Activated T-cell treated with anti-CD3 and anti-CD28 coated beads, Interleukin-2, amount 50 U/mL, for 48 hours (primary cell): ENCODE measurements at places on chromosomes 12 and 14.

GRCh38 chr12:80857311-80857710 is 80.4 kb downstream of the LIN7A start:
- DNase-seq, result no peak

DNA sequence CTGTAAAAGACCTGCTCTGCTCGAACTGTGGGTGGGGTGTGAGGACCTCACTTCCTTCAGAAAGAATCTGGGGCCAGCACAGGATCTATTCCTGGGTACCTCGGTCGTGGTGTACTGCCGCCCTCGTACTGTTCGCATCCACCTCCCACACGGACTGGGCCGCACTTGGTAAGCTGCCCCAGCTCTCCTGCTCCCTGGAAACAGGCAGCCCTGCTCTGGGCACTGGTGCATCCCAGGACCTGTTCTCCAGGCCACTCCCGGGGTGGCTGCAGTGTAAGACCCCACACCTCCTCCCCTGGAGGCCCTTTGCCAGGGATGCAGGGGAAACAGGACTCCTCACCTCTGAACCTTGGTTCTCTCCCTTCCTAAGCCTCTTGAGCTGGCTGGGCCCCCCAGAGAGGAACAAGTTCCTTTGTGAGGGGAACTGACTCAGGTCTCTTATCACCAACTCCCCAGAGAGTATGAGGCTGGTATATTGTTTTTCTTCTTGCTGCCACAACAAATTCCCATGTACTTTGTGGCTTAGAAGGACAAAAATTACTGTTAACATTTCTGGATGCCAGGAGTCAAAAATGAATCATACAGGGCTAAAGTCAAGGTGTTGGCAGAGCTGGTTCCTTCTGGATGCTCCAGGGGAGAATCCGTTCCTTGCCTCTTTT is 276.5 kb downstream of the NUAK1 start:
- no peak for DNase-seq

GRCh38 chr14:104266631-104267575 is 128.5 kb downstream of the KIF26A start:
- DNase-seq, result no peak

DNA sequence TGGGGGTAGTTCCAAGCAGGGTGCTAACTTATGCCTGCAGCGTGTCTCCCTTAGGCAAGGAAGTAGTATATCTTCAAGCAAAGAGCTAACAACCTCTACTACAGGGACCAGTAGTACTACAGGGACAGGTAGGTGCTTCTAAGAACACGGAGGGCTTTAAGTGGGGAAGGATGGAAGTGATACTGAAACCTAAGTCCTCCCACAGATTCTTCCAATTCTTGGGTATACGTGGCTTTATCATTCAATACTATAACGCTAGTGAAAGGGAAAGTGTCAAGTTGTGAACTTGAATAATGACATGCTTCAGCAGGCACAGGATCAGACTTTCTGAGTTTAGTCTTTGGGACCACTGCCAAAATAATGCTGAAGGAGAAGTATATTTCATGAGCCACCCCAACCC is 241.7 kb downstream of the CEP128 start:
- DNase-seq, result no peak

DNA sequence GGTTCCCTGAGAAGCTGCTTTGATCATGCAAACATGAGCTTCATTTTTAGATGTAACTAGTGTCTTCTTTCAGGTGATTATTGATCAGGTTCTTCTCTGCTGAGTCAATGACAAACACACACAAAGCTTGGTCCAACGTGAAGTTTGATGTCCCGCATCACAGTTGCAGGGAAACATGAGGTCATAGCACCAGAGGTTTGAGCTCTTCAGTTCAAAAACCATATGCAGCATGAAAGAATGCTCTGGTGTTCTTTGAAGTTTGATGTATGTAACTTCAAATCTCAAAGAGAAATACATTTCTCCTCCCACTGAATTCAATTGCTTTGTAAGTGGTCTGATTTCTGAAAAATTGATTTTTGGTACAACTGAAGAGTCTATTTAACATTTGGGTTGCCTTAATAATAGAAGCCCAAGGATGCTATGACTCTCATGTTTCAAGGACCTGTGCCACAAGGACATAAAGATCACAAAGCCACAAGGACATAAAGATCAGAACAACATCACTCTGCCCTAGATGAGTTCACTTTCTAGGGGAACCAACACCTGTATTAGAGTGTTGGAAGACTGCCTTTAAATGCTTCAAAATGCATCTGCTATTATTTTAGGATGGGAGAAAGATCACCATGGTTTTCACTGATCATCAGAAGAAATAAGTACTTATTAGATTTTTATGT is 31.1 kb upstream of the AMIGO2 start:
- DNase-seq, result no peak

DNA sequence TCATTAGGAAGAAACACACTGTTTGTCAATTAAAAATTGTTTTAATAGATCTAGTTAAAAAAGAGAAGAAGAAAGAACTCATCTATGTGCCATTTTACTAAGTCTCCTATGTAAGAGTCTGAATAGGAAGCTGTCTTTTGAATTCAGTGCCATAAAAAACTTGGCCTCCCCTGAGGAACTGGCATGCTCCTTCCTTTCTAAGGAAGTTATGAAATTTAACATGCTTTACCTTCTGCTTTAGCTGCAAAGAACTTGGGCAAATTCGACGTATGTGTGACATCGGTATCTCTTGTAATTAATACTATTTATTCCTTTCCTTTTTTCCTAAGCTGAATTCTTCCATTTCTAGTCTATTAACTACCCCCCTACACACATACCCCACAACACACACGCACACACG is 12.5 kb downstream of the TM7SF3 start:
- DNase-seq, result no peak

- DNase-seq, result no peak
Measured at GRCh38 chr12:96143827-96144565, 50.2 kb upstream of the ELK3 start.

- DNase-seq, result no peak
Measured at GRCh38 chr12:31582155-31582554, 8.8 kb downstream of the DENND5B start.

- no peak for DNase-seq
Measured at GRCh38 chr12:69383074-69383473, 23.5 kb downstream of the YEATS4 start.

DNA sequence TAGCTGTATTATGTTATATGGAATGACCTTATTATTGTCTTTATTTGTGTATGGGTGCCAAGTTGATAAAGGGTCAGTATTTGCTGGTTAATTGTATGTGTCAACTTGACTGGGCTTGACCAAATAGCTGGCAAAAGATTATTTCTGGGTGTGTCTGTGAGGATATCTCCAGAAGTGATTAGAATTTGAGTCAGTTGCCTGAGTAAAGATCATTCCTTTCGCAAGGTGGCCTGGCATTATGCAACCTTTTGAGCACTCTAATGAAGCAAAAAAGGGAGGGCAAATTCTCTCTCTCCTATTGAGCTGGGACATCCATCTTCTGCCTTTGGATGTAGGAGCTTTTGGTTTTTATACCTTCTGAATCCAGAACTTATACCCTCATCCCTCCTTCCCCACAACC is 82.2 kb downstream of the ATXN7L3B start:
- no peak for DNase-seq

DNA sequence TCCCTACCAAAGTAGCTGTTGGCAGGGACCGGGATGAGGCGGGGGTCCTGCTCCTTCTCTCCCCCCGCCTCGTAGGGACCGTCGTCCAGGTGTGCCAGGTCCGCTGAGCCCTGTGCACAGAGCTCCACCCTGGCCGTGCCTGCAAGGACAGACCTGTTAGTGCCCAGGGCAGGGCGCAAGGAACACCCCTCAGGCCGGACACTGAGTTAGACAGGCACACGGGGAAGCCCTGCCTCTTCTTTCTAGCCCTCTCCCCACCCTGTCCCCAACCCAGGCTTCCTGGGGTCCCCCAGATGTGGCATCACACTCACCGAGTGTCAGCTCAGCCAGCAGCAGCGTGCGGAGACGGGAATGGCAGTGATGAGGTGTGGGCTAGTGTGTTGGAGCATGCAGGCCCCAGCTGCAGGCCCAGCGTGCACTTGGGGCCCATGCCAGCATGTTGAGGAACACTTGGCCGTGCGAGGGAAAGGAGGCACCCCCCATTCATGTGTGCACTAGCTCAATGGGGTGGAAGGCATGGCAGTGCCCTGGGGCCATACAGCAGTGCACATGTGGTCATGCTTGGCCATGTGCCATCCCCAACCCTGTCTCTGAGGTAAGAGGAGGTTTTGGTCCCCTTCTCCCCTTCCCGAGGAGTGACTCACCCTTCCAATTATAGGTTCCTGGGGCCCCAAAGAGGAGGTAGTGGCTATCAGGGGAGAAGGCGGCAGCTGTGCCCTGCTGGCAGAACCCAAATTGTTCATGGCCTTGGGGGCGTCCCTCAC is 7.3 kb downstream of the ITGA7 start:
- DNase-seq, result no peak

DNA sequence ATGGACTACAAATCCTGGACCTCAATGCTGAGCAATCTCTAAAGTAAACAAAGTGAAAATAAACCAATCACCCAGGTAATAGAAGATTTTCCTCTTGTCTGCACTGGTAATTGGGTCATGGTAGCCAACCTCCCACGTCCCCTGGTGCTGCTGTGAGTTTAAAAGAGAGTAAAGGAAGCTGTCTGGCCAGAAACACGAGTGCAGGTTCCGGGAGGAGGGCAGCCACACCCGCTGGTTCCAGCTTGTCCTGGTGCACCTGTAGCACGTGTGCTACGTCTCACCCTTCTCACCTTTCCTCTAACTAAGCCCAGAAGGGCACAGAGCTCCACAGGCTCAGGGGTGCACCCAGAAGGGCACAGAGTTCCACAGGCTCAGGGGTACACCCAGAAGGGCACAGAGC is 5.4 kb downstream of the CRACR2A start:
- no peak for DNase-seq
